ENCODE measurements at places on chromosomes 5 and 9. TPM values are rescaled to one million over a fixed set of nuclear protein-coding genes. Genes with fewer than 3 reads are reported as not detected.
A peak's percentile ranks its signal among the peaks of the same experiment; 100 is the strongest.

DNA sequence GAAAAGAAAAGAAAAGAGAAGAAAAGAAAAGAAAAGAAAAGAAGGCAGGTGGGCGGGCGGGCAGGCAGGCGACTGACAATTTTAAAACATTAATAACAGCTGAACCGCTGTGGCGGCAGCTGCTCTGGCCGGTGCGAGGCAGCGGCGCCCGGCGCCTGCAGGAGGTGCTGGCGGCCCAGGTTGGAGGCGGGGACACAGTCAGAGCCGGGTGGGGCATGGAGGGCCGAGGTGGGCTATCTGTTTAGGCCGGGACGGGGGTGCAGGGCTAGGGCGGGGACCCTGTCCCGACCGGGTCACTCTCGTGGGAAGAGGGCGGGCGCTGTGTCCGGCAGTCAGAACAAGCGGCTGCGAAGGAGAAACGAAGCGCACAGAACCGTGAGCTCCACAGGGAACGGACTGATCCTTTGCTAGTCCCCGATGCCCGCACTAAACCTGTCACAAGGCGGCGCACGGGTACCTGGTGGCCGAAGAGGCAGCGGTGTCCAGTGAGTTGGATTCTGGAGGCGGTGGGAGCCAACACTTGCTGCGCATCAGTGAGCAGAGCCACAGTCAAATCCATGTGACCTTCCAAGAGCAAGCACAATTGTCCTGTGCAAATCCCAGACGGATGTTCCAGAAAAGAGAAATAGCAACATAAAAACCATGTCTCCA lies 13.6 kb upstream of the ALDOB start:
- H3K4me1 ChIP-seq, result peaks cover 19% of the 10 kb centered on the region
- H3K36me3 ChIP-seq, result no peaks in the 10 kb centered on the region
- H3K27me3 ChIP-seq, result peaks cover 17% of the 10 kb centered on the region
- H3K4me3 ChIP-seq, result peak overlapping the region; percentile 83

DNA sequence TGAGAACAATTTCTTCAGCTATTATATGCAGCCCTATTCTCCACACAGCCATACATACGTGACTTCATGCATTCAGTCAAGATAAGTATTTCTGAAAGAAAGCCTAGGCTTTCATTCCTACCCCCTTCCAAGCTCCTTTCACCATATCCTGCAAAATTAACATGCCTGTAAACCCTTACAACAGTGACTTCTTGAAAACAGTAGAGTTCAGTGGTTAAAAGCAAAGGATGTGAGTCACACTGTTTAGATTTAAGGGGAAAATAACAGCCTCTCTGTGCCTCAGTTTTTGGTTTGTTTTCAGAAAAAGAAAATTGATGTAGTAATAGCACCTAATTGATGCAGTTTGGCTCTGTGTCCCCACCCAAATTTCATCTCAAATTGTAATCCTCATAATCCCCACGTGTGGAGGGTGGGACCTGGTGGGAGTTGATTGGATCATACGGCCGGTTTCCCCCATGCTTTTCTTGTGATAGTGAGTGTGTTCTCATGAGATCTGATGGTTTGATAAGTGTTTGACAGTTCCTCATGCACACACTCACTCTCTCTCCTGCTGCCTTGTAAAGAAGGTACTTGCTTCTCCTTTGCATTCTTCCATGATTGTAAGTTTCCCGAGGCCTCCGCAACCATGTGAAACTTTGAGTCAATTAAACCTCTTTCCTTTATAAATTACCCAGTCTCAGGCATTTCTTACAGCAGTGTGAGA lies 264.8 kb downstream of the CETN3 start:
- no peaks in the 10 kb centered on the region for H3K36me3 ChIP-seq
- H3K4me1 ChIP-seq, result no peaks in the 10 kb centered on the region

- no peak for DNase-seq
- no peak overlapping the region for H3K27ac ChIP-seq
- peaks cover 4% of the 10 kb centered on the region for H3K36me3 ChIP-seq
- H3K27me3 ChIP-seq, result no peaks in the 10 kb centered on the region
Observed at GRCh38 chr5:159010661-159011442, 88.9 kb downstream of the EBF1 start.

DNA sequence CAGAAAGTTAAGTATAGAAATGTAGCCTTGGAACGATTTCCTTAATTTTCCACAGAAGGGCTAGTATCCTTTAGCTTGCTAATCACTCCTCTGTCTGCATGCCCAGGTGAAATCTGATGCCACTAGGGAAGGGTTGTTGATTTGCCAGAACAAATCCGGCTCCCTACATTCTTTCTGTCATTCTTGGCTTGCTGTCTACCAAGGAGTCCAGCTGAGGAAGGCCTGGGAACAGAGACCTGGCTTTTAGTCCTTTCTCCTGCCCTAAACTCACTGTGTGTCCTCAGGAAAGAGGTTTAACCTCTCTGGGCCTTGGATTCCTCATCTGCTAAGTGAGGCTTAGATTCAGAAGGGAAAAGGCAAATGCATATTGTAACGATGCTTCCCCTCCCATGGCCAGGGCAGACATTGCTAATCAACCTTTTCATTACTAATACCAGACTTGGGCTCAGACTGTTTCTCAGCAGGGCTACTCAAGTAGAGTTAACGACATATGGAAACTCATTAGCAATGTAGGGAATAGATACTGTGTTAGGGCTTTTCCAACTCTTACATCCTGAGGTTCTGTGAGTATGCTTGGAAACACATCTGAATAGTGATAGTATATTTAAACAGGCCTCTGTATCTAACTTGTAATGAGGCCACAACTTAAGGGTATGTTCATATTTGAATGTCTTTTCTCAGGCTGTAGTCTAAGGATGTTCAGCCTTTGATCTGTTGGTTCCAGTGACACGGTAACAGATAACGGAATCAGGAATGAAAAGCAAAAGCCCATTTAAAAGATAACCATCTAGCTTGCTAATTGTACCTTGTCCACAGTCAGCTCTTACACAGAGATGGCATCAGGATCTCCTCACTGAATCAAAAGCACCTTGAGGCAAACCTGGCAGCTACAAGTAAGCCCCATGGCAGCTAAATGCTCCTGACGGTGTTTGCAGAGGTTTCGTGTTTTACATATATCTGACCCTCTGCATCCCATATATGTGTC lies 4.1 kb downstream of the GALNT10 start:
- H3K36me3 ChIP-seq, result peaks cover 12% of the 10 kb centered on the region
- H3K27ac ChIP-seq, result no peak overlapping the region
- no peak overlapping the region for H3K4me3 ChIP-seq
- DNase-seq, result peak; percentile 87
- no peaks in the 10 kb centered on the region for H3K27me3 ChIP-seq

DNA sequence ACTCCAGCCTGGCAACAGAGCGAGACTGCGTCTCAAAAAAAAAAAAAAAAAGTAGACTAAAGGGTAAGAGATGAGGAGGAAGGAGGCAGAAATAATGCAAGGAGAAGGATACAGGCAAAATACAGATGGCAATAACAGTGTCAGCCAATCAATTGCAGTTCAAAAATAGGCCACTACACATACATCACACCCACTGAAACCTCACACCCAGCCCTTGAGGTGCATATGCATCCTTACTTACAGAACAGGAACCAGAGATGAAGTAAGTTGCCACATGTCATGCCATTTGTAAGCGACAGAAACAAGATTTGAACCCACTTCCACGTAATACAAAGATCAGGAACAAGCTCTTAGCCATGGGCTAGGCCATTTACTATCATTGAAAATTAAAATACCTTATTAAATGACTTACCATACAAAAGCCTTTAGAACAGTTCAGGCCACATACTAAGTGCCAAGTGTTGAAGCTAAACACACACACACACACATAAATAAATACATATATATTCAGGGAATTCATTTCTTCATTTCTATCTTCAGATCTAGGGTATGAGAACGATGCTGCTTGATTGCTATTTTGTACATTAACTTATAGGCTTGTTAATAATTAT lies 98.4 kb downstream of the FNBP1 start:
- no peak overlapping the region for H3K27ac ChIP-seq
- H3K4me1 ChIP-seq, result no peaks in the 10 kb centered on the region
- H3K36me3 ChIP-seq, result peaks cover 10% of the 10 kb centered on the region

DNA sequence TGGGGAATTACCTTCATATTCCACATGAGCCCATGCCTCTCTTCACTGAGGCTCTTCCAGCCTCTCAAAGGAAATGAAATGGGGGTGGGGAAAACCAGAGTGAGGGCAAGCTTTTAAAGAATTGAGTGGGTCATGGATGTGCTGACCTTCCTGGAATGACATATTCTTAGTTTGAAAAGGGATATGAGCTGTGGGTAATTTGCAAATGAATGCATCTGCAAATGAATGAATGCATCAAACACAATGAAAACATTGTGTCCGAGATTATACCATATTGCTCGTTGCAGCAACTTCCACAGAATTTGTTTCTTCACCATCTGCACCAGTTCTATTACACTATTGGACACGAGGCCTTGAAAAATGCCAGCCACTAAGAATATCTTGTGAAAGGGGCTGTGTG lies 198.6 kb upstream of the CDH6 start:
- no peak overlapping the region for H3K4me3 ChIP-seq
- no peak overlapping the region for H3K27ac ChIP-seq
- no peaks in the 10 kb centered on the region for H3K27me3 ChIP-seq
- no peaks in the 10 kb centered on the region for H3K4me1 ChIP-seq
- no peaks in the 10 kb centered on the region for H3K36me3 ChIP-seq

DNA sequence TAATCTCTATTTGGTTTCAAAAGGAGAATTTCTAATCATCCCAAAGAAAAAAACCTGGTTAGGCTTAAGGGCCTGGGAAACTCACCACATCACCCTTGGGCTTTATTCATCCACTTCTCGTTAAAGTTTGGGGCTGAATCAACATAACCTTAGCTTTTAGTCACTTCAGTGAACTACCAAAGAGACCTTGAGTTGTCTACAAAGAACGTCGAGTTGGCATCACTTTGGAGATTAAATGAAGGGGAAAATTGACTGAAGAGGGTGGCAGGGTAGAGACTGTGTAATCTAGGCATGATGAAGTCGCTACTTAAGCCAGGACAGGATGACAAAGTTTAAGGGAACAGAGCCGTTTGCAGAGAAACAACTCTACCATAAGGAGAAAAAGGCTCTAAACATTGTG lies 341.4 kb downstream of the RAB3C start:
- peaks cover under 1% of the 10 kb centered on the region for H3K27me3 ChIP-seq
- no peak overlapping the region for H3K27ac ChIP-seq
- no peak for DNase-seq
- H3K4me1 ChIP-seq, result peaks cover 21% of the 10 kb centered on the region
- no peak overlapping the region for H3K4me3 ChIP-seq
- no peaks in the 10 kb centered on the region for H3K36me3 ChIP-seq

DNA sequence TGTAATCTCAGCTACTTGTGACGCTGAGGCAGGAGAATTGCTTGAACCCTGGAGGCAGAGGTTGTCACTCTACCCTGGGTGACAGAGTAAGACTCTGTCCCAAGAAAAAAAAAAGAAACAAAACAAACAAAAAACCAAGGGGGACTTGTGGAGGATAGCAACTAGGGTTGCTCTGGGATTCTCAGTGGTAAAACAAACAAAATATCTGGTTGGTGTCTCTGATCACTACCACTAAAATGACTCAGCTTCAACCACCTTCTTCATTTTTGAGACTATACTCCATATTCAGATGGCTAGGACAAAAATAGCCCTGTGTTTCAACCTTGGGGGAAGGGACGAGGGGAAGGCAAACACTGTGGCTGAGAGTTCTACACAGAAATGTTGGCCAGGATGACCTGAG lies 110.3 kb downstream of the ARRDC3 start:
- no peaks in the 10 kb centered on the region for H3K27me3 ChIP-seq
- DNase-seq, result no peak
- H3K36me3 ChIP-seq, result no peaks in the 10 kb centered on the region
- H3K4me3 ChIP-seq, result no peak overlapping the region
- no peak overlapping the region for H3K27ac ChIP-seq

DNA sequence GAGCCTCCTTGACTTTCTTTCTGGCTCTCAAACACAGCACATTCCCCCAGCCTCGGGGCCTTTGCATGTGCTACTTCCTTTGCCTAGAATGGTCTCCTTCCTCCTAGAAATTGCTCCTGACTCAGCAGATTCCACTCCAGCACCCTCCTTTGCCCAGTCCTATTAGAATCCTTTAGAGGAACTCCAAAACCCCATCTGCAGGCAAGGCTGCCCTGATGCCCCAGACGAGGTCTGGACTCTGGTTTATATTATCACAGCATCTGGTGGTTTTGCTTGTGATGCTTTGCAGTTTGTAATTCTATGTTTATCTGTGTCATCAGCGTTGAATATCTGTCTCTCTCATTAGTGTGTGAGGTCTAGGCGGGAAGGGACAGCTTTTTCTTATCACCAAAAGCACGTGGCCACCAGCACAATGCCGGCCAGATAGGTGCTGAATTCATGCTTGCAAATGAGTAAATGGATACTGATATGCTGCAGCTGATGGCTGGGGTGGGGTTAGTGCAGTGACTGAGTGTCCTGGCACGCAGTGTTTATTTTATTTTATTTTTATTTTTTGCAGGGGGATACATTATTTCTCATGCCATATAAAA lies 30.0 kb upstream of the ANKH start:
- no peaks in the 10 kb centered on the region for H3K4me1 ChIP-seq
- no peak overlapping the region for H3K4me3 ChIP-seq
- H3K36me3 ChIP-seq, result no peaks in the 10 kb centered on the region
- H3K27me3 ChIP-seq, result no peaks in the 10 kb centered on the region
- no peak overlapping the region for H3K27ac ChIP-seq

DNA sequence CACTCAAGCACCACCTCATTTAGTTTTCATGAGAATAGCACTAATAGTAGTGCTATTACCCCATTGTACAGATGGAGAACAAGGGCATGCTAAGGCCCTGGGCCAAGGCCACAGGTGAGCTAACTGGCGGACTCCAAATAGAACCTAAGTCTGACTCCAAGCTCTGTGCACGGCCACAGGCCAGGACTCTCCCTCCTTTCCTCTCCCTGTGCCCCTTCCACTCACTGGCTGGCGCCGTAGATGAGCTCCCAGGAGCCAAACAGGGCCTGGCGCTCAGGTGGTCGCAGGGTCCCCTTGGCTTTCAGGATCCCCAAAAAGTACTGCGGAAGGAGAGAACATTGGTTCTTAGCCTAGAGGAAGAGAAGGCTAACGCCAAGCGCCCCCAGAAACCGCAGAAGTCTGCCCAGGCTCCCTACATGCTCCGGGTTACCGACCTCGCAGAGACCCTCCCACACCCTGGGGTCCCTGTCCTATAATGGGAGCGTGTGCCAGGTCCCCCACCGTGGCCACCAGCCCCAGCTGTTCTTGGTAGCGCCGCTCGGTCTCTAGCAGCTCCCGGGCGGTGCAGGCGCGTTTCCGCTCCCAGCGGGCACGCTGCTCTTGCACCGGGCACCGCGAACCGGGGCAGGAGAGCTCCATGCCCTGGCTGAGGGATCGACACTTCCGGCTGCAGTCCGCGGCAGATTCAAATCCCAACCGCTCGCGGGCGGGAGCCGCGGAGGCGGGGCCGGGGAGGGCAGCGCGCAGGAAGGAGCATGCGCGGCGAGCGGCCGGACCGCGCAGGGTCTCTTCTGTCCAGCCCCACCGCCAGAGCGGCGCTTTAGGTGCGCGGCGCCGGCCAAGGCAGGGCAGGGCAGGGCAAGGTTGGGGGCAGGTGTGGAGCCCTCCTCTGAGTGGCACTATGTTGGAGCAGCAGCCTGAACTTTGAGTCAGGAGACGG lies at the start of gene ARHGEF39:
Gene ARHGEF39, minus strand, starts transcription at position 665 of the 940 bp plus-strand sequence. Its CDS starts 26 bp downstream, at position 639.
- H3K36me3 ChIP-seq, result peaks cover 20% of the 10 kb centered on the region
- H3K27ac ChIP-seq, result no peak within 1 kb of the TSS
- peak; percentile 83 for DNase-seq
- H3K27me3 ChIP-seq, result no peaks in the 10 kb centered on the region

Gene IL7R
- 0.44 TPM for total RNA-seq

Gene NMUR2
- not detected for total RNA-seq

GRCh38 chr9:30744871-30745270 lies 1639.6 kb upstream of the ACO1 start:
- no peak for DNase-seq
- H3K4me3 ChIP-seq, result no peak overlapping the region
- peaks cover 66% of the 10 kb centered on the region for H3K27me3 ChIP-seq
- no peak overlapping the region for H3K27ac ChIP-seq
- no peaks in the 10 kb centered on the region for H3K4me1 ChIP-seq
